ENCODE measurements at places on chromosomes 6 and 20.

DNA sequence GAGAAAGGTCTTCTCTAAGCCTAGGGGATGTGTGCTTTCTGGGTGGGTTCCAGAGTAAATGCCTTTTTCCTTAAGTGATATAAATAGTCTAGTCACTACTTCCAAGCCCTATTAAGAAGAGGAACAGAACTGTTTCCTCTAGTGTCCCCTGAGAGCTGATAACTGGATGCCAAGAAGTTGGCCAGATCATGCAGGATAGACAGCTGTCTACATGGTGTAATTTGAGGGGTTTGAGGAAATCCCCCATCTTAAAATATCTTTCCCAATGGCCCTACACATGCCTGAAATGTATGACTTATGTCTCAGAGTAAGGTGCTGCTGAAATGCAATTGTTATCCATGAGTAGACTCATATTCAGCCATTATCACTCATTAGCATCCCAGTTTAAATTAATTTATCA, 20.2 kb upstream of the PIM1 start:
- DNase-seq = no peak

DNA sequence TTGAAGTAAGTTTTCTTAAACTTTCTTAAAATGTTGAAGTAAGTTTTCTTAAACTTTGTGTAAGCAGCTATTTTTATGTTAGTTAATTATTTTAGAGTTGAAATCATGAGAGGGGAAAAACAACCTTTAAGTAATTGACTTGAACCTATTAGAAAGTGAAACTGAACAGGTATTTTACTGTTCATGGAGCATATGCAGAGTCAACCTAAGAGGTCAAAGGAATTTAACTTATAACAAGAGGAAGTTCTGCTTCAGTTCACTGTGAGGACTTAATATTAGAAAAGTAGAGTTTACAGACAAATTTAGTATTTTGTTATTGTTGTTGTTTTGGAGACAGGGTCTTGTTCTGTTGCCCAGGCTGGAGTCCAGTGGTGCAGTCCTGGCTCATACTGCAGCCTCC, 38.0 kb downstream of the CDYL start:
- no peak for DNase-seq

DNA sequence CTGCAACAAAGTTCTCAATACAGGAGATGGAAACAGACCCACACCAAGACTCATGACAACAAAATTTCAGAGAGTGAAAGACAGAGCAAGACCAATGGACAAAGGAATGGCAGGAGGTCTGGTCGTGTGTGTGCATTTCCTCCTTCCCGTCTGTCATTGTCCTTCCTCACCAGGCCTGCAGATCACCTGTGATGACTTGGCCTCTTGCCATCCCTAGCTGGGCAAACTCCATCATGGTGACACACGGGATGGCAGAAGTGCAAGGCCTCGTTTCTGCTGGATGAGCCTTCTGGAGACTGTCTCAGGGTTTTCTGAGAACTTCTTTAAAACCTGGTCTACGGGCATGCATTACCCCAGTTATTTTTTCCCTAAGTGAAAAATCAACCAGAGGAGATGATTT, 49.2 kb downstream of the RPP21 start:
- DNase-seq = no peak

- DNase-seq = no peak
Measured at GRCh38 chr6:140663772-140664171, 1289.3 kb upstream of the CITED2 start.

GRCh38 chr20:23156170-23156841, 70.2 kb upstream of the CD93 start:
- DNase-seq = no peak

GRCh38 chr20:33301192-33301930, 18.3 kb downstream of the BPIFB1 start:
- DNase-seq = no peak

DNA sequence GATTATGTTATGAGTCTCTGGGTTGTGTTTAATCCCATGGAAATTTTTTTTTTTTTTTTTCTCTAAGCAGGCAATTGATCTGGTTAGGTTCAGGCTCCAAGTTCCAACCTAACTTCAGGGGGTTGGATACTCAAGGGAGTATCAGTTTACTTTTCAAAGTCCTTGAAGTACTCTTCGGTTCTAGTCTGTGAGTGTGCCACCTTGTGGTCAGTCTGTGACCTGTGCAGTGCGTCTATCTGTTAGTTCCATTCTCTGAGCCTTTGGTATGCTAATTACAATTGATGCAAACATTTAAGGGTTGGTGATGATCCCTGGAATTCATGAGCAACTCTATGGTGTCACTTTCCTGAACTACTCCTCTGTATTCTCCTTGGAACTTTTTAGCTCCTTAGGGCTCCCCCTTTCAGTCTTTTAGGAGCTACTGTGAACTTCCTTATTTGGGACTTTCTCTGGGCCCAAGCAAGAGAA, 342.0 kb downstream of the SOX4 start:
- DNase-seq = no peak

DNA sequence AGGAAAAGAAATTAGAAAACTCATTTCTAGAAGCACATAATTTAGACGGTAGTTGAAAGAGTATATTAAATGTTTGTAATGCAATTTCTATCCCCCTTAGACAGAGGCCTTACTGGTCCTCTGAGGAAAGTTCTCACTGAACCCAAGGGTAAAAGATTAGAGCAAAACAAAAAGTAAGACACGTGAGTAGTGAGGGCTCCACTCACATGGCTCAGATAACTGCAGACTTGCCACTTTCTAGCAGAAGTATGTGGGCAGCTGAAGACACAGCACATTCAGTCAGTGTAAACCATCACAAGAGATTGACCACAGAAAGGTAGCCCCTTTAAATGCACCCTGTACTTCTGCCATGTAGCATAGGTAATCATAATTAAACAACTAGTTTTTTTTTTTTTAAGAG, 193.8 kb downstream of the BTBD9 start:
- no peak for DNase-seq

- DNase-seq = no peak
Measured at GRCh38 chr6:163741743-163742363, 327.3 kb downstream of the QKI start.
